ENCODE measurements at places on chromosomes 5 and 9.

GRCh38 chr5:69331528-69332445 lies 814 bp downstream of the CCDC125 start:
- DNase-seq: no peak

GRCh38 chr9:94576131-94576530 lies 17.5 kb downstream of the FBP2 start:
- no peak for DNase-seq

DNA sequence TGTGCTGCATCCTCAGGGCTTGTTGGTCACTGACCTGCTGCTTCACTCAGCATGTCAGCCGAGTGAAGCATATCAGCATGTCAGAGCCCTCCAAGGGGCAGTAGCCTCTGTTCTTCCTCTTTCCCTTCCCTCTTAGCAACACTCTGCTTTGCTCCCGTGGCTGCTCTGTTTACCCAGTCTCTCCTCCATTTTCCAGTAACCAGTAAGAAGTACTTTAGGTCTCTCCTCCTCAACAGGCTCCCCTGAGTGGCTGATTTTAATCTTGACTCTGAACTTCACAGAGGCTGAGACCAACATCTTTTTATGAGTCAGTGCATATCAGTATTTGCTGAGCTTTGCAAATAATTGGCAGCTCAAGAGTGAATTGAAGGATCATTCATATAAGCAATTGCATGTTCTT lies 18.6 kb upstream of the ADRB2 start:
- no peak for DNase-seq

GRCh38 chr9:101275769-101276250 lies 109.0 kb downstream of the BAAT start:
- DNase-seq: no peak

DNA sequence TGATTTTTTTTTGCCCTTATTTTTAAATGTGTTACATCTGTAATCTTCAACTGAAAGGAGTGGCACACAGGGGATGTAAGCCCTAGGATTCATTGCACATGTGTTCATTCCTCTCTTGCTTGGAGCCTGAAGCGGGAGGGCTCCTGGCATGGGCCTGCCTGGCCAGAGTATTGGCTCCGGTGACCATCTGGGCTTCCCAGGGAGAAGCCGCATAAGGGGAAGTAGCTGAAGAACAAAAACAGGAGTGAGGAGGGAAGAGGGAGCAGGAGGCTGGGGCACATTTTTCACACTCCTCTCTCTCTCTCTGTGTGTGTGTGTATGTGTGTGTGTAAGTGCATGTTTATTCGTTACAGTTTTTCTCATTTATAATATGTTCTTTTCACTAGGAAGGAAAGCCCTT lies 269.9 kb downstream of the PRR16 start:
- DNase-seq: peak; percentile 36

GRCh38 chr9:107020040-107020530 lies 157.1 kb downstream of the ZNF462 start:
- peak; percentile 94 for DNase-seq

- no peak for DNase-seq
Observed at GRCh38 chr5:135223404-135223803, 175.6 kb downstream of the MACROH2A1 start.

DNA sequence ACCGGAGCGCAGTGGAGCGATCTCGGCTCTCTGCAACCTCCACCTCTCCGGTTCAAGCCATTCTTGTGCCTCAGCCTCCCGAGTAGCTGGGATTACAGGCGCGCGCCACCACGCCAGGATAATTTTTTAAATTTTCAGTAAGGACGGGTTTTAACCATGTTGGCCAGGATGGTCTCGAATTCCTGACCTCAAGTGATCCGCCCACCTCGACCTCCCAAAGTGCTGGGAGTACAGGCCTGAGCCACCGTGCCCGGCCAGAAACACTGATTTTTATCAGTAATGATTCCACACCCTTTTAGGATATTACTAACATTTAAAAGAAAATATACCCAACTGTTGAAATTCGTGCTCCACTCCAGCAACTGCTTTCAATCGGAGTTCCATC lies 464 bp upstream of the FAM151B start:
- no peak for DNase-seq

- no peak for DNase-seq
Observed at GRCh38 chr5:90227683-90228082, 181.9 kb downstream of the CETN3 start.

DNA sequence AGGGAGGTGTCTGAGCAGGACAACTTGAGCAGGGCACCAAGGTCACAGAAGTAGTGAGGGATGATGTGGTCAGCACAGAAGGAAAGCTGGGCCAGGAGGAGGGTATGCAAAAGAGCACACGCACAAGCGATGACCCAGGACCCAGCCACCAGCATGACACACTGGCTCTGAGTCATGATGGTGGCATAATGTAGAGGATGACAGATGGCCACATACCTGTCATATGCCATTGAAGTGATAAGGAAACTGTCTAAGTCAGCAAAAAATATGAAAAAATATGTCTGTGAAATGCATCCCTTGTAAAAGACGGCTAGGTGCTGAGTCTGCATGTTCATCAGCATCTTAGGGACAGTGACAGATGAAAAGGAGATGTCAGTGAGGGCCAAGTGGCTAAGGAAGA lies 380 bp downstream of the OR1J1 start:
- no peak for DNase-seq

GRCh38 chr9:120974921-120975320 lies 48.3 kb upstream of the TRAF1 start:
- DNase-seq: no peak

- DNase-seq: no peak
Observed at GRCh38 chr5:176877793-176878331, 21.3 kb downstream of the HK3 start.

DNA sequence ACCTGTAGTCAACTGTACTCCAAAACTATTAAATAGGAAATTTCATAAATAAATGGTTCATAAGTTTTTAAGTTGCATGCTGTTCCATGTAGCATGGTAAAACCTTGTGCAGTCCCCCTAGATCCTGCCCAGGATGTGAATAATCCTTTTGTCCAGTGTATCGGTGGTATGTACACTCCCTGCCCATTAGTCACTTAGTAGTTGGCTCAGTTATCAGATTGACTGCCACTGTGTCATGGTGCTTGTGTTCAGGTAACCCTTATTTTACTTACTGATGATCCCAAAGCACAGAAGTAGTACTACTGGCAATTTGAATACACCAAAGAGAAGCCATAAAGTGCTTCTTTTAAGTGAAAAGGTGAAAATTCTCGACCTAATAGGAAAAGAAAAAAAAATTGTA lies 134.2 kb downstream of the RNF180 start:
- no peak for DNase-seq

- DNase-seq: peak; percentile 92
Observed at GRCh38 chr5:72156946-72157624, 49.8 kb downstream of the MAP1B start.

DNA sequence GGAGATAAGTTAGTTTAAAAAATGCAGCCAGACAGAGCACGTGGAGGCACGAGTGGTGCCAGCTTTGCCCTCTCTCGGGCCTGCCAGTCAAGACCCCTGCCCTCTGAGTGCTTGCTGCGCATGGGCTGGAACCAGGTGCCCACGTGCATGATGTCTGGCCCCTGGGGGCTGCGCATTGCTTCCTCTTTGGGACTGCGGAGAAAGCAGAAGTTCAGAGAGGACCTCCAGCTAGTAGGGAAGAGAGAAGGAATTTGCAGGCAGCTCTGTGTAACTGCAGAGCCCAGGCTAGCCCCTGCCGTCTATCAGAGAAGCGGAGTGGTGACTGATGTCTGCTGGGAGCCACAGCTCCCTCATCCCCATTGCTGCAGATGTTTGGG lies 9.7 kb upstream of the RNU6ATAC start:
- DNase-seq: no peak

DNA sequence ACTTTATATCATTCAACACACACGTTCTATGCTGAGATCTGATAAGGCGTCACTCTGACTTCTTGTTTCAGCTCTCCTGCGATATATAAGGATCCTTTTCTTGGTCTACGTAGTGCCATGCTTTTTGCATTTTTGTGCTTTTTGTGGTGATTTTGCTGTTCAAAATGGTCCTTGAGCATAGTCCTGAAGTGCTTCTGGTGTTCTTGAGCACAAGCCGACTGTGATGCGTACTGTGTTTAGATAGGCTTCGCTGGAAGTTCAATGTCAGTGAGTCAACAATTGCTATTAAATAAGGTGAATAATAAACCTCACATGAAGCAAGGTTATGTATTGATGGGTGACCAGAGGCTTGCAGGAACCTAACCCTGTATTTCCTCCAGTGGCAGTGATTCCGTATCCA lies 46.8 kb downstream of the ACO1 start:
- DNase-seq: no peak

- DNase-seq: no peak
Observed at GRCh38 chr5:42360616-42361314, 62.5 kb upstream of the GHR start.

- peak; percentile 17 for DNase-seq
Observed at GRCh38 chr5:115940080-115940810, 22.0 kb upstream of the LVRN start.

GRCh38 chr9:7105095-7105494 lies 347.3 kb downstream of the KDM4C start:
- DNase-seq: no peak

DNA sequence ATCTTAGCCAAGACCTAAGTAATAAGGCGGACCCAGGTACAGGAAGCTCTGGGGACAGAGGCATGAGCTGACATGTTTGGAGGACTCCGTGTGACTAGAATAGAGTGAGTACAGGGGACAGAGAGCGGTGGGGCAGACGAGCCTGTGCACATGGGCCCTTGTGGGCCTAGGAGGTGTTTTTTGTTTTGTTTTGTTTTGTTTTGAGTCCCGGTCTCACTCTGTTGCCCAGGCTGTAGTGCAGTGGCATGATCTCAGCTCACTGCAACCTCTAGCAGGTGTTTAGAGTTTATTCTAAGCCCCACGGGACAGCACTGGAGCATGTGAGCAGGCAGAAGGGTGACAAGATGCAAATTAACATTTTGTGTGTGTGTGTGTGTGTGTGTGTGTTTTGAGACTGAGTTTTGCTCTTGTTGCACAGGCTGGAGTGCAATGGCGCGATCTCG lies 3.1 kb upstream of the EEIG1 start:
- no peak for DNase-seq

- no peak for DNase-seq
Observed at GRCh38 chr5:114858665-114859437, 310.9 kb downstream of the TRIM36 start.

DNA sequence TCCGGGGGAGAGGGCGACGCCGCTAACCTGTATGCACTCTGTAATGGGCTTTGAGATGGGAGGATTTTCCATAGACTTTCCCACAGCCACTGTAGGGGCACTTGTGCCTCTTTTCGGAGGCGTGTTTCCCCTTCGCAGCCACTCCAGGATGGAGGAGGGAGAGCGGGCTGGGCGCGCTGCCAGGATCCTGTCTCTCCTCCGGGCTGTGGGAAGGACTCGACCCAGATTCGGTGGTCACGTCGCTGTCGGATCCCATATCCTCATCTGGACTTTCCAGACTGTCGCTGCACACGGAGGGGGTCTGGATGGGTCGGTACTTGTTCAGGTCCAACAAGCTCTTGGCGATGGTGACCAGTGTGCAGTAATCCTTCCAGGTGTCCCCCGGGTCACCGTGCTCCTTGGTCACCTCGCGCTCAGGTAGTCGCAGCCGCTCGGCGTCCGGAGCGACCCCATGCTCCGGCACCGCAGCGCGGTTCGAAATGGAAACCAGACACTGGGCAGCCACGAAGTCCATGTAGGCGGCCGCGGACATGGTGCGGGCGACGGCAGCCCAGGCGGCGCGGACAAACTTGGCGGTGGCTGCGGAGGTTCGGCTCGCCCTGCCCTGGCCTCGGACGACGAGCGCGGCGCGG lies 1.5 kb downstream of the KLF9 start:
- peak; percentile 81 for DNase-seq

DNA sequence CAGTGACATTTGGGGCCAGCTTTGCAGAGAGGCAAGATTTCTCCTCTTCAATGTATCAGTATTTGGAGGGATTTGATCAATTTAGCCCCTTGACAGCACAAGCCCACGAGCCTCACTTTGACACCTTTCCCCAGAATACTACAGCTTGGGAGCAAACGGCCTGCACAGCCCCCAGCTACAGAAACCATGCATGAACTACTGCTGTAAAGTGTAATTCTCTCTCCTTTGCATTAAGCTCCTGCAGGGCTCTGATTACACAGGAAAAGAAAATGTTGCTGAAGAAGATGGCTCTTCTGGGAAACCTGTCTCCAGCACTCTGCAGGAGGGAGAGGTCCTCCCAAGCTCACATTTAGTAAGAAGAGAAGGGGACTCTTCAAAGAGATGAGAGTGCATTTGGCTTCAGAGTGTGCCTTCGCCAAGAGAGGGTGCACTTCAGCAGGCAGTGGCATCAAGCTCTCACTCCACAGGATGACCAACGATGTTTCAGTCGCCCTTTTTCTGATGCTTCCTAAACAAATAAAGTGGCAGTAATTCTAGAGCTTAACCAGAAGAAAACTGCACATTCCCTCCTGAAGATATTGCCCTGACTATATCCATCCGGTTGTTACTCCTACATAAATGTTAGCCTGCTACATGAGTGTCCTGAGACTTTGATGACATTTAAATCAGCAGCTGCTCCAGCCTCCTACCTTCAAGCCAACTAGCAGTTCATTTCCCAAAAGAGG lies 272.2 kb downstream of the AUH start:
- DNase-seq: peak; percentile 68

- no peak for DNase-seq
Observed at GRCh38 chr5:7980881-7981280, 111.9 kb downstream of the MTRR start.

- DNase-seq: peak; percentile 85
Observed at GRCh38 chr9:98248737-98249474, 6.5 kb downstream of the TBC1D2 start.

- DNase-seq: no peak
Observed at GRCh38 chr5:96228408-96228807, 204.6 kb downstream of the PCSK1 start.

DNA sequence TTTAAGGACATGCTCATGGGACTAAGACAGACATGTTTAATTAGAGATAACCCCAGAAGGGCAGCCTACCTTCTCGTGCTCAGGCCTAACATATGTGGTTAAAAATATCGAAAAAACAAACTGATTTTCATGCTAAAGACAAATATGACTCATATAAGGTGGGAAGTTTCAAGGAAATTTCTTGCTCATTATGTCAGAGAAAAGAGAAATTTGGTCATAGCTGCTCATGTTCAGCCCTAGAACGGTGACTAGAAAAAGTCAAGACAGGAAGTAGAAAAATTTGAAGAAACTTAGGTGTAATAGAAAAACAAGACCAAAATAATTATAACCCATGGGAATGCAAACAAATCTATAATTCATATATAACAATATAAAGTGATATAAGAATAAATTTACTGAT lies 120.6 kb downstream of the PRDM9 start:
- DNase-seq: no peak
